ENCODE measurements at places on chromosomes 5 and 9.
A peak's percentile ranks its signal among the peaks of the same experiment; 100 is the strongest.

DNA sequence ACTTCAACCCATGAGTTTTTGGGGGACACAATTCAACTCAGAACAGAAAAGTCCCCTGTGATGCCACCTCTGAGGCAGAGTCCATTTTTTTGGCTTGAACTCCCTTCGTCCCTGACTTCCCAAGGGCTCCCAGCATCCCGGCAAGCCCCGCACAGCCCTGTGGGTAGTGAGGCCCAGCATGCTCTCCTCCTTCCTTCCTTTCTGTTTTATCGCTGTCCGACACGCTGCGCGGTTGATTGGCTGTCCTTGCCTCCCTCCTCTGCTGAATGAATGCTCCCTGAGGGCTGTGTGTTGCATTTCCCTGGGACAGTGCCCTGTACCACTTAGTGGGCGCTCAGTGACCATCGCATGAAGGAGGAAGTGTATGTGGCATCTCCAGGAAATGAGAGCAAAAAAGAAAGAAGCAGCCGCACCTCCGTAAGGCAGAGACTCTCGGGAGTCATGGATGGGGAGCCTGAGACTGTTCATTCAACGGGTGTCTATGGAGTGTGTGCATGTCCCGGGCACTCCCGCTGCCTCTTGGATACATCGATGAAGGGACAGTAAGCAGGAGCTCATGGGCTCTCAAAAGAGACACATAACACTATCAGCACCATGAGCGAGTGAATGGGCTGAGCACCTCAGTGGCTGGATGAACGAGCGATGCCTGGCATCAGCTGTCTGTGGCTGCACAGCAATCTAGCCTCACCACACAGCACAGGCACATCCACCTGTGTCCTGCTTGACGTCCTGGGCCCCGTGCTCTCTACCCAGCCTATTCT, 10.1 kb upstream of the IRX4 start:
- peaks cover 81% of the 10 kb centered on the region for H3K27me3 ChIP-seq
- no peak overlapping the region for H3K4me3 ChIP-seq
- H3K36me3 ChIP-seq, result no peaks in the 10 kb centered on the region
- H3K27ac ChIP-seq, result no peak overlapping the region
- DNase-seq, result no peak
- peaks cover 5% of the 10 kb centered on the region for H3K4me1 ChIP-seq

GRCh38 chr9:94445863-94446262, 109.0 kb upstream of the PCAT7 start:
- H3K36me3 ChIP-seq, result peaks cover 41% of the 10 kb centered on the region
- no peak overlapping the region for H3K4me3 ChIP-seq
- H3K27me3 ChIP-seq, result no peaks in the 10 kb centered on the region
- no peak for DNase-seq
- no peaks in the 10 kb centered on the region for H3K4me1 ChIP-seq

DNA sequence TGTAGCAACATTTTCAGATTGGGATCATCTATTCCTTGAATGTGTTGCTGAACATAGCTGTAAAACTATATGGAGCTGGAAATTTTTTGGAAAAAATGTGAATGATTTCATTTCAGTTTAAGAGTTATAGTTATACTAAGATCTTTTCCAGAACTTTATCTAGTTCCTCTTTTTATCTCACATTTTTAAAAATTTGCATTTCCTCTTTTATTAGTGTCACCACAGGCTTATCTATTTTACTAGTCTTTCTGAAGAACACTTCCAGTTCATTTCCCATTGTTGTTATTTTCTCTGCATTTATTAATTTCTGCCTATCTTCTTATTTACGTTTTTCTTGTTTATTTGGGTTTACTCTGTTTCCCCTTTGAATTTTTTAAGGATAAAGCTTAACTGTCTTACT, 46.0 kb upstream of the FSTL4 start:
- peaks cover 7% of the 10 kb centered on the region for H3K4me1 ChIP-seq
- no peak overlapping the region for H3K27ac ChIP-seq
- DNase-seq, result no peak
- H3K27me3 ChIP-seq, result no peaks in the 10 kb centered on the region
- no peaks in the 10 kb centered on the region for H3K36me3 ChIP-seq

- H3K27me3 ChIP-seq, result peaks cover 20% of the 10 kb centered on the region
- no peaks in the 10 kb centered on the region for H3K36me3 ChIP-seq
- H3K27ac ChIP-seq, result no peak overlapping the region
- H3K4me3 ChIP-seq, result no peak overlapping the region
- H3K4me1 ChIP-seq, result peaks cover 4% of the 10 kb centered on the region
Measured at GRCh38 chr9:995192-995591, 18.7 kb downstream of the DMRT3 start.

- no peaks in the 10 kb centered on the region for H3K36me3 ChIP-seq
- peaks cover 4% of the 10 kb centered on the region for H3K27me3 ChIP-seq
- no peak for DNase-seq
- no peaks in the 10 kb centered on the region for H3K4me1 ChIP-seq
- no peak overlapping the region for H3K27ac ChIP-seq
Measured at GRCh38 chr9:104258296-104259011, 164.3 kb downstream of the SMC2 start.

DNA sequence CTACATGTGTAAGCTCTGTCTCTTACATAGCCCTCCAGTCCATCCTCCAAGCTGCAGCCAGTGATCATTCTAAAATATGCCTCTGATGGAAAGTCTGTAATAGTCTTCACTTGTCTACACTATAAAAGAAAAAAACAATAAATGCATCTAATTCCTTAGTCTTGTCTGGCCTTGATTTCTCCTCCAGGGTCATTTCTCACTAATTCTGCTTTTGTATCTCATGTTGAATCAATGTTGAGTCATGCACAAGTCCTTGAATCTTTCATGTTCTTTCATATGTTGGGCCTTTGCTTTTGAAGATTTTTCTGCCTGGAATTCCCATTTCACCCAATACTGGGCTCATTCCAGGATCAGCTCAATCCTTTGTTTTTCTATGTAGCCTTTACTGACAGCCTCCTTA, 121.1 kb upstream of the TRIM32 start:
- no peaks in the 10 kb centered on the region for H3K4me1 ChIP-seq
- H3K4me3 ChIP-seq, result no peak overlapping the region
- DNase-seq, result no peak
- no peaks in the 10 kb centered on the region for H3K36me3 ChIP-seq
- no peak overlapping the region for H3K27ac ChIP-seq

- peak overlapping the region; percentile 87 for H3K27ac ChIP-seq
- peaks cover 28% of the 10 kb centered on the region for H3K4me1 ChIP-seq
- no peaks in the 10 kb centered on the region for H3K27me3 ChIP-seq
- H3K4me3 ChIP-seq, result peak overlapping the region; percentile 52
- H3K36me3 ChIP-seq, result no peaks in the 10 kb centered on the region
Measured at GRCh38 chr9:6686396-6686795, 40.9 kb upstream of the GLDC start.

DNA sequence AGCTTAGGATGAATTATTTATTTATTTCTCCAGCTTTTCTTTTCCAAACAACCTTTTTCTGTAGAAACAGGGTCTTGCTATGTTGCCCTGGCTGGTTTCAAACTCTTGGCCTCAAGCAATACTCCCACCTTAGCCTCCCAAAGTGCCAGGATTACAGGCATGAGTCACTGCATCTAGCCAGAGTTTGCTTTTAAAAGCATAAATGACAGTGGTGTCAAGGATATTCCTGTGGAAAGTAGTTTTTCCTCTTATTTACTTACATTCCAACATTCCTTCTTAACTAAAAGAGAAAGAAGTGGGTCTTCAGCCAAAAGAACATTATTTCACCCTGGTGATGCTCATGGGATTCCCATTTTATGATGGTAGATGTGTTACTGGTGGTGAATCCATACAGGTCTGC, 62.4 kb downstream of the GRIA1 start:
- H3K4me1 ChIP-seq, result no peaks in the 10 kb centered on the region
- H3K4me3 ChIP-seq, result no peak overlapping the region
- no peaks in the 10 kb centered on the region for H3K27me3 ChIP-seq
- no peak overlapping the region for H3K27ac ChIP-seq

- H3K36me3 ChIP-seq, result no peaks in the 10 kb centered on the region
- no peak overlapping the region for H3K4me3 ChIP-seq
- no peaks in the 10 kb centered on the region for H3K27me3 ChIP-seq
- no peak overlapping the region for H3K27ac ChIP-seq
- no peaks in the 10 kb centered on the region for H3K4me1 ChIP-seq
Measured at GRCh38 chr5:6059137-6059800, 319.1 kb downstream of the MED10 start.

GRCh38 chr5:10125116-10125515, 124.6 kb downstream of the ATPSCKMT start:
- no peak for DNase-seq
- H3K36me3 ChIP-seq, result no peaks in the 10 kb centered on the region
- H3K27me3 ChIP-seq, result no peaks in the 10 kb centered on the region
- H3K4me3 ChIP-seq, result no peak overlapping the region
- no peaks in the 10 kb centered on the region for H3K4me1 ChIP-seq

DNA sequence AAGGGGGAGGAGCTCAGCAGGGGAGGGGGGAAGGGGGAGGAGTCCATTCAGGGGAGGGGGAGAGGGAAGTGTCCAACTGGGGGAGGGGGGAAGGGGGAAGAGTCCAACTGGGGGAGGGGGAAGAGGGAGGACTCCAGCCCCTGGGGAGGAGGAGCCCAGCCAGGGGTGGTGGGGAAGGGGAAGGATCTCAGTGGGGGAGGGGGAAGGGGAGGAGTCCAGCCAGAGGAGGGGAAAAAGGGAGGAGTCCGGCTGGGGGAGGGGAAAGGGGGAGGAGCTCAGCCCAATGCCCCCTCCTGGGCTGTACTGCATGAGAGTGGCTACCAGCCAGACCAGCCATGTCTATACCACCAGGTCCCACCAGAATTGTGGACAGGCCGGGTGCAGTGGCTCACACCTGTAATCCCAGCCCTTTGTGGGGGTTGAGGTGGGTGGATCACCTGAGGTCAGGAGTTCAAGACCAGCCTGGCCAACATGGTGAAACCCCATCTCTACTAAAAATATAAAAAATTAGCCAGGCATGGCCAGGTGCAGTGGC, 30.6 kb upstream of the ADAMTS2 start:
- no peak overlapping the region for H3K27ac ChIP-seq
- H3K4me1 ChIP-seq, result no peaks in the 10 kb centered on the region
- H3K4me3 ChIP-seq, result no peak overlapping the region
- no peaks in the 10 kb centered on the region for H3K36me3 ChIP-seq
- DNase-seq, result no peak
- H3K27me3 ChIP-seq, result peaks cover 4% of the 10 kb centered on the region

DNA sequence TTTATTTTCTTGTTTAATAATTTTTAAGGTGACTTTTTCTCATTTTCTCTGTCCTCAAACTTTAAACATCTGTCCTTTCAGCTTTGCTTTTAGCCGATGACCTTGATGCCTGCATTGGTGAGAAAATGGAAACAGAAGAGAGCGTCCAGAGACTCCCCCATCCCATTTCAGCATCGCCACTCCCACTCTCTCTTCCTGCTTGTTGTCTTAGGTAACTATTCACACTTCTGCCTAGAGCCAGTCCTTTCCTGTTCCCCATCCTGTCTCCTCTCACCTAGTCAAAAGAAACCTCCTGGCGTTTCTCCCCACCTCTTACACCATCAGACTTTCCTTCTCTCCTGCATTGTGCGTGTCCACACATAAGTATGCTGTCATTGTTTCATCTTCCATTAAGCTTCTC, 124.6 kb downstream of the MAST4 start:
- DNase-seq, result no peak
- no peak overlapping the region for H3K27ac ChIP-seq
- no peaks in the 10 kb centered on the region for H3K36me3 ChIP-seq
- H3K4me1 ChIP-seq, result no peaks in the 10 kb centered on the region
- H3K4me3 ChIP-seq, result no peak overlapping the region
- H3K27me3 ChIP-seq, result peaks cover 19% of the 10 kb centered on the region

GRCh38 chr5:39570403-39571027, 145.7 kb upstream of the DAB2 start:
- no peak overlapping the region for H3K27ac ChIP-seq
- no peak for DNase-seq
- H3K4me3 ChIP-seq, result no peak overlapping the region
- H3K36me3 ChIP-seq, result no peaks in the 10 kb centered on the region
- H3K4me1 ChIP-seq, result no peaks in the 10 kb centered on the region

DNA sequence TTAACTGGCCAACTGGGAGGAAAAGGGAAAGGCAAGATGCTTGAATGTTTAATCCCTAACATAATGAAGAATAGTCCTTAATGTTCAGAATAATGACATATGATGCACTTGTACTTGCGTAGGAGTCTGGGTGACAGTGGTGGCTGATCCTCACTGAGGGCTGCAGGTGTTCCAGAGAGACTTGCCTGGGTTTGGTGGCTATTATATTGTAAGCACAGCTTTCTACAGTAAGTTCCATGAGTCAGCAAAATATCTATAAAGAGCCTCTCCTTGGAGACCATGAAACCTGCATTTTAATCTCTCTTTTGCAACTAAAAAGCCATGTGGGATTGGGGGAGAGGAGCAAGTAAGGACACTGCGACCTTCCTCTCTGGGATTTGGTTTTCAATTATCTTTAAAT, 1.9 kb upstream of the NPR2 start:
- no peak overlapping the region for H3K4me3 ChIP-seq
- peaks cover 12% of the 10 kb centered on the region for H3K4me1 ChIP-seq
- H3K27ac ChIP-seq, result no peak overlapping the region
- no peak for DNase-seq
- peaks cover 3% of the 10 kb centered on the region for H3K27me3 ChIP-seq
- peaks cover 10% of the 10 kb centered on the region for H3K36me3 ChIP-seq

DNA sequence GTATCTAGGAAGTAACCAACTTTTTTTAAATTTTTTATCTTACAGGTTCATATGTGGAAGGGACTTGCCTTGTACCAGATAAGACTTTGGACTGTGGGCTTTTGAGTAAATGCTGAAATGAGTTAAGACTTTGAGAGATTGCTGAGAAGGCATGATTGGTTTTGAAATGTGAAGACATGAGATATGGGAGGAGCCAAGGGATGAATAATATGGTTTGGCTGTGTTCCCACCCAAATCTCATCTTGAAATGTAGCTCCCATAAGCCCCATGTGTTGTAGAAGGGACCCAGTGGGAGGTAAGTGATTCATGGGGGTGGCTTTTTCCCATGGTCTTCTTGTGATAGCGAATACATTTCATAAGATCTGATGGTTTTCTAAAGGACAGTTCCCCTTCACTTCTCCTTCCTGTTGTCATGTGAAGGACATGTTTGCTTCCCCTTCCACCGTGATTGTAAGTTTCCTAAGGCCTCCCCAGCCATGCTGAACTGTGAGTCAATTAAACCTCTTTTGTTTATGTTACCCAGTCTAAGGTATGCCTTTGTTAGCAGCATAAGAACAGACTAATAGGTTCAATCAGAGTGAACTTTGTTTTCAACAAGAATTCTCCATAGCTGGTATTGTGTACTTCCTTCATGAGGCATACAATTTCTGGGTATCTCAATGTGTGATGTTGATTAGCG, 535.6 kb upstream of the MEF2C start:
- peaks cover 28% of the 10 kb centered on the region for H3K4me1 ChIP-seq
- peaks cover 40% of the 10 kb centered on the region for H3K36me3 ChIP-seq
- no peaks in the 10 kb centered on the region for H3K27me3 ChIP-seq
- H3K27ac ChIP-seq, result peak overlapping the region; percentile 65

Measured in naive B cell (primary cell).